ENCODE measurements at places on chromosomes 7 and 10. TPM values are rescaled to one million over a fixed set of nuclear protein-coding genes. Genes with fewer than 3 reads are reported as not detected.

Gene OR2A42
- not detected for polyA plus RNA-seq

Gene NPTX2
- polyA plus RNA-seq = not detected

Gene SAMD9
- 15.8 TPM for polyA plus RNA-seq

Gene ZNF273
- 1.8 TPM for polyA plus RNA-seq

Gene NYAP1
- polyA plus RNA-seq = not detected

Gene INHBA
- not detected for polyA plus RNA-seq

Gene MYPN
- not detected for polyA plus RNA-seq

Gene SMC3
- 43.8 TPM for polyA plus RNA-seq

Gene PNLIPRP3
- not detected for polyA plus RNA-seq

Gene MSMB
- not detected for polyA plus RNA-seq

Gene MRLN
- not detected for polyA plus RNA-seq

Gene ZNF680
- polyA plus RNA-seq = 1.6 TPM

Gene CTTNBP2
- not detected for polyA plus RNA-seq

Gene THSD7A
- polyA plus RNA-seq = not detected

Gene LRRC17
- not detected for polyA plus RNA-seq

DNA sequence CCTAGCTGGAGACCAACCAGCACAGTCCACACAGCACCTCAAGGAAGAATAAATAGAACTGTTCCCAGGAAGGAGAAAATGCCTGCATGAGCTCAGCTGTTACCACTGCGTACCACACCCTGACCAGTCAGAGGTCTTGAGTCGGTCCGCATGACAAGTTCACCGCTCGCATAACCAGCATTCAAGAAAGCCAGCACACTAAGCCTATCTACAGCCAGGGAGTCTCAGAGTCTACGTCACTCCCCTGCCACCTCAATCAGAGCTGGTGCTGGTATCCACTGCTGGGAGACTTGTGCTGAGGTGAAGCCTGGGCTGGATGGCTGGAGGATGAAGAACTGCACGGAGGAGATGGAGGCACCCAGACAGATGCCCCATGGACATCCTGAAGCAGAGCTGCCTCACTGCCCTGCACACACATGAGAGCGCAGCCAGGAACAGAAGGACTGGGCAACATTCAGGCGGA, 19.6 kb downstream of the AKR1C1 start:
- peaks cover 6% of the 10 kb centered on the region for H3K4me1 ChIP-seq
- H3K36me3 ChIP-seq = no peaks in the 10 kb centered on the region
- no peak overlapping the region for H3K27ac ChIP-seq
- no peak for DNase-seq

GRCh38 chr7:93812061-93812460, 78.5 kb downstream of the TFPI2 start:
- peaks cover 3% of the 10 kb centered on the region for H3K27me3 ChIP-seq
- no peak overlapping the region for H3K4me3 ChIP-seq
- no peaks in the 10 kb centered on the region for H3K36me3 ChIP-seq
- no peak for DNase-seq
- H3K27ac ChIP-seq = no peak overlapping the region

GRCh38 chr7:46939089-46939488, 642.8 kb downstream of the TNS3 start:
- DNase-seq = no peak
- no peaks in the 10 kb centered on the region for H3K36me3 ChIP-seq
- H3K27me3 ChIP-seq = peaks cover 6% of the 10 kb centered on the region
- H3K27ac ChIP-seq = no peak overlapping the region
- no peak overlapping the region for H3K4me3 ChIP-seq

DNA sequence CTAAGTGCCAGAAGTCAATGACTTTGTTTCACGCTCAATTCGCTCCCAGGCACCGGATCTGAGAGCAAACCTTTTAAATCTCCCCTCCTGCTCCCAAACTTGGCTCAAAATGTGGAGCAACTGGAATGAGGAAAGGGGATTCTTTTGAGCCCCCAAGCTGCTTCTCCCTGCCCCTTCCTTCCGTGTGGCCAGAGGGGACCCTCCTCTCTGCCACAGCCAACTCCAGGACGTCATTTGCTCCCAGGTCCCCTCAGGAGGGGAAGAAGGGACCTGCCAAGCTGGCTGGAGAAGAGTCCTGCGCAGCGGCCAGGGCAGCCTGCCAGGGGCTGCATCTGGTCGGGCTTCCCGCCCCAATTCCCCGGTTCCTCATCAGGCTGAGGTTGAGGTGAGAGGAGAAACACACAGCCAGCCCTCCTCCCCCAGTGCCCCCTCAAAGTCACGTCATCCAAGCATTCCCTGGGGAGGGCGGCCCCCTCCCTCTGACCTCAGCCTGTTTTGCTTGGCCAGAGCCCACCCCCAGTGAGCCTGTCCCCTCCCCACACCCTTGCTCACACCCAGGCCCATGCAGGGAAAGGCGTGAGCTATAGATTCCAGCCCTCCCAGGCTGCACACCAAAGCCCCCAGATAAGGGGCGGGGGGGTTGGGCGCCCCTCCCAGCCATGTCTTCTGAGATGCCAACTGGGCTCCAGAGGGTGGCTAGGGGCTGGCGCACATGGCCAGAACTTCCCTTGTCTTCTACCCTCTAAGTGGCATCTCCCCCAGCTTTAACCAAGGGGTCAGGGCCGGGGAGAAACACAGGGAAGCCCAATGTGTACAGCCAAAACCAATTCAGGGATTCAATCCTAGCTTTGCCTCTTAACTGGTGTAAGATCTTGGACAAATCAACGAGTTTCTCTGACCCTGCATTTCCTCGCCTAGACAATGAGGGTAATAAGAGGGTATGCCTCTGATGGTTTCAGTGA, 35.0 kb downstream of the SH3PXD2A start:
- no peak overlapping the region for H3K4me3 ChIP-seq
- no peaks in the 10 kb centered on the region for H3K4me1 ChIP-seq
- peaks cover 1% of the 10 kb centered on the region for H3K27me3 ChIP-seq
- no peak overlapping the region for H3K27ac ChIP-seq

DNA sequence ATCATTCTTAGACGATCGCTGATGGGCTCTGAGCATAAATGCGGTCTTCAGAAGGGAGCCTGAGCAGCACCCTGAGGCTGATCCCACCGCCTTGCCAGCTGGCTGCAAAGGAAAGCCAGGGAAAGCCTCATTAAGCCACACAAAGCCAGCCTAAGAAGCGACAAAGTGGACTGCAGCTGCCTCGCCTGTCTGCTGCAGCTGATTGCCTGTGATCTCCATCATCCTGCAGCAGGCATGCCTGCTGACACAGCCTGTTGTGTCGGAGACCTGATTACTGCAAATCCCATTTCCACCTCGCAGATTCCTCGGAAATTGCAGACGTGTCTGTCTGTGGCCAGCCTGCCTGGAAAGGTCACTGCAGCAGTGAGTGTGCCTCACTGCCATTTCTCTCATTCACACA, 1087.0 kb upstream of the AUTS2 start:
- no peak overlapping the region for H3K27ac ChIP-seq
- no peak for DNase-seq
- H3K36me3 ChIP-seq = no peaks in the 10 kb centered on the region
- no peaks in the 10 kb centered on the region for H3K27me3 ChIP-seq
- no peaks in the 10 kb centered on the region for H3K4me1 ChIP-seq

DNA sequence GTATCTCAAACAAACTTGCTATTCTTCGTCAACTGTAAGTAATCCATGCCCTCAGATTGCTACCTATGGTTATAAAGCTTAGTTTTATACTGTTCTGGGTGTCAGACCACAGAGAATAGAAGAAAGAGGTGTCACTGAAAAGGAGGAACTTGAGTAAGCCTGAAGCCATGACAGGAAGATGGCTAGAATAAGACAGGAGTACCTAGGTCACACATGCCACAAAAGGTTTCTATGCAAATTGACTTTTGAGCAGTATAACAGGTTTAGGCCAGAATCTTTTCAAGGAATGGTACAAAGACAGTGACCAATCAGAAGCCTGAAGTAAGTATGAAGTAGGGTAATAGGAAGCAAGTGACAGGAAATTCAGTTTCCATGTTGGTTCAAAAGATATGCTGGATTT, 23.5 kb downstream of the FBXW4 start:
- peaks cover 60% of the 10 kb centered on the region for H3K36me3 ChIP-seq
- H3K4me1 ChIP-seq = peaks cover 7% of the 10 kb centered on the region
- H3K27ac ChIP-seq = no peak overlapping the region

GRCh38 chr10:14774797-14775196, at the start of gene FAM107B:
Gene FAM107B (minus strand): TSS chr10:14774897. CDS start chr10:14774663, 234 bp downstream.
- no peaks in the 10 kb centered on the region for H3K36me3 ChIP-seq
- H3K4me1 ChIP-seq = no peaks in the 10 kb centered on the region
- no peak within 1 kb of the TSS for H3K4me3 ChIP-seq
- no peaks in the 10 kb centered on the region for H3K27me3 ChIP-seq

- H3K27me3 ChIP-seq = peaks cover 7% of the 10 kb centered on the region
- H3K27ac ChIP-seq = peak overlapping the region; percentile 98
- peaks cover 72% of the 10 kb centered on the region for H3K4me1 ChIP-seq
- peak; percentile 69 for DNase-seq
- peaks cover 2% of the 10 kb centered on the region for H3K36me3 ChIP-seq
- H3K4me3 ChIP-seq = peak overlapping the region; percentile 91
These were observed 5.1 kb downstream of the LDB1 start for GRCh38 chr10:102114861-102115618.

DNA sequence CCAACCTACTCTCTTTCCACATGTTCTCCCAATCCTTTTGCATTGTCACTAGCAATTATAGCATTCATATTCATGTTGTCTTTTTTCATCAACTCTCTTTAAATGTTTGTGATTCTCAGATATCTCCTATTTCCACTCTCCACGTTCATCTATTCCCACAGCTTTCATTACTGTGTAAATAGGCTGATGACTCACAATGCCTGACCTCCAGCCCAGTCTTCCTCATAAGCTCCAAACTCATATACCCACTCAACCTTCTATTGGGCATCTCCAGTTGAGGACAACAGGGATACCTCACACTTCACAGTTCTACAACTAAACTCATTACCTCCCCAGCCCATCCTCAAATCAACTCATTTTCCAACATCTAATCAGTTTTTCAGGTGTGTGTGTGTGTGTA, 194.1 kb downstream of the DGKI start:
- H3K27ac ChIP-seq = no peak overlapping the region
- H3K4me1 ChIP-seq = no peaks in the 10 kb centered on the region
- no peak overlapping the region for H3K4me3 ChIP-seq
- H3K27me3 ChIP-seq = no peaks in the 10 kb centered on the region

GRCh38 chr10:61280303-61280702, 172.9 kb downstream of the TMEM26 start:
- no peaks in the 10 kb centered on the region for H3K36me3 ChIP-seq
- peaks cover 12% of the 10 kb centered on the region for H3K4me1 ChIP-seq
- DNase-seq = no peak
- no peak overlapping the region for H3K4me3 ChIP-seq
- no peak overlapping the region for H3K27ac ChIP-seq

DNA sequence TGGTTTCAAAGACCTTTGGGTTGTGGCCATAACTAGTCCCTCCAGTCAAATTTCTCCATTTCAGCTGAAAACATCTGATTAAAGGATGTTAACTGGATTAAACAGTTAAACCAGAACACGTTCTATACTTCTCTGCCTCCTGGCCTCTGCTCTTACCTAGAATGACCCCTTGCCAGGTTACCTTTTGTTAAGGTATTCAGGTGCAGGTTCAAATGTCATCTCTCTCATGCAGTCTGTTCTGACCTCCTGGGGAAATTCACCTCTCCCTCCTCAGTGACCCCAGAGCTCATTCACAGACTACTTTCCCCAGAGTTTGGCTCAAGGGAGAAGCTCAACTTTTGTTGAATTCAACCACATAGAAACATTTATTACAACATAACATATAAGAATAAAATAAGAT, 67.8 kb downstream of the RELN start:
- H3K27me3 ChIP-seq = no peaks in the 10 kb centered on the region
- H3K4me1 ChIP-seq = no peaks in the 10 kb centered on the region
- no peak overlapping the region for H3K4me3 ChIP-seq
- no peak for DNase-seq

GRCh38 chr7:23968791-23969190, 258.8 kb downstream of the STK31 start:
- H3K27me3 ChIP-seq = no peaks in the 10 kb centered on the region
- H3K4me3 ChIP-seq = no peak overlapping the region
- no peak overlapping the region for H3K27ac ChIP-seq
- H3K4me1 ChIP-seq = no peaks in the 10 kb centered on the region
- DNase-seq = no peak

GRCh38 chr7:41709621-41710020, 6.7 kb upstream of the INHBA start:
- H3K4me3 ChIP-seq = no peak overlapping the region
- peaks cover 13% of the 10 kb centered on the region for H3K27me3 ChIP-seq
- no peak overlapping the region for H3K27ac ChIP-seq
- DNase-seq = no peak

GRCh38 chr7:43584195-43584586, 1.3 kb downstream of the STK17A start:
- H3K27me3 ChIP-seq = peaks cover 17% of the 10 kb centered on the region
- no peak for DNase-seq
- H3K36me3 ChIP-seq = no peaks in the 10 kb centered on the region

- peaks cover 16% of the 10 kb centered on the region for H3K27me3 ChIP-seq
- peak overlapping the region; percentile 94 for H3K4me3 ChIP-seq
- H3K27ac ChIP-seq = peak overlapping the region; percentile 99
- peaks cover 60% of the 10 kb centered on the region for H3K4me1 ChIP-seq
- H3K36me3 ChIP-seq = no peaks in the 10 kb centered on the region
- peak; percentile 46 for DNase-seq
These were observed 527 bp upstream of the HERPUD2 start for GRCh38 chr7:35695473-35695850.

DNA sequence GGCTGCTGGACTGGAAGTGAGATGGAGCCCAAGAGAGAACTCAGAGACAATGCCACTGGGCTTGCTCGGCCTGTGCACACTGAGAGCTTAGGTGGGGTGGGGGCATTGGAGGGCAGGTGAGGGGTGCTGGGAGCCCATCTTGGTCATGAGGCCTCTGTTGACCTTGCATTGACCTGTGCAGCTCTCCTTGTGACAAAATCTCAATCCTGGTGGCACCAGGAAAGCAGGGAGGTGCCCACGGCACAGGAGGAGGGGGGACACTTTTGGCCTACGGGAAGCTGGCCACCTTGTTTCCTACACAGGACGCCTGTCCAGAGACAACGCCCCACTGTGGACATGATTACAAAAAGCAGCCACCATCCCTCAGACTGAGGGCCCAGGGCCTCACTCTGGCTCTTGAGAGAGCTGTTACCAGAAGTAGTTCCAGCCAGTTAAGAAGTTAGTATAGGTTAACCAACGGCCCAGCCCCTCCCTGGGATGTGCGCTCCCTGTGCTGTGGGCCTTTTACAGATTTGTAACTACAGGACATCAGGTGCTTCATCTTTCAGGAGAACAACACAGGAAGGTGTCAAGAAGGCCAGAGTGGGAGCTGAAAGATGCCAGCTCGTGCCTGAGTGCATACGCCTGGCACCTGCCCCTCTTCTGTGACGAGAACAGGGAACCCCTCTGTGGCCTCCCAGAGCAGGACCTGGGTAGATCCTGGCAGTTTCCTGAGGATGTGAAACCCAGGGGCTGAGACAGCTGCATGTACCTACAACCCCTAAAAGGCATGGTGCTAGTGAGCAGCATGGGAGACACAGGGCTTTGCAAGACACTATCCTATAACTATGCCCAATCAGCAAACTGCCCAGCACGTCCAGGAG, 10.3 kb downstream of the PKD1L1 start:
- H3K27me3 ChIP-seq = no peaks in the 10 kb centered on the region
- no peak overlapping the region for H3K27ac ChIP-seq
- H3K4me1 ChIP-seq = no peaks in the 10 kb centered on the region
- no peak for DNase-seq
- H3K36me3 ChIP-seq = no peaks in the 10 kb centered on the region
- H3K4me3 ChIP-seq = no peak overlapping the region

Measured in immature natural killer cell (primary cell).